OCI-LY7 (cell line): ENCODE measurements at places on chromosomes 7 and 10. TPM values are rescaled to one million over a fixed set of nuclear protein-coding genes. Genes with fewer than 3 reads are reported as not detected.

The OGDHL gene
- 0.23 and 0.24 TPM in 2 replicates for total RNA-seq

The ANKRD2 gene
- not detected in 2 replicates for total RNA-seq

The NUDCD3 gene
- 93.8 and 108 TPM in 2 replicates for total RNA-seq

The FKBP6 gene
- not detected in 2 replicates for total RNA-seq

The LRRC18 gene
- total RNA-seq: not detected in 2 replicates

The EFCAB10 gene
- not detected in 2 replicates for total RNA-seq
